ENCODE measurements at places on chromosomes 13 and 19.

DNA sequence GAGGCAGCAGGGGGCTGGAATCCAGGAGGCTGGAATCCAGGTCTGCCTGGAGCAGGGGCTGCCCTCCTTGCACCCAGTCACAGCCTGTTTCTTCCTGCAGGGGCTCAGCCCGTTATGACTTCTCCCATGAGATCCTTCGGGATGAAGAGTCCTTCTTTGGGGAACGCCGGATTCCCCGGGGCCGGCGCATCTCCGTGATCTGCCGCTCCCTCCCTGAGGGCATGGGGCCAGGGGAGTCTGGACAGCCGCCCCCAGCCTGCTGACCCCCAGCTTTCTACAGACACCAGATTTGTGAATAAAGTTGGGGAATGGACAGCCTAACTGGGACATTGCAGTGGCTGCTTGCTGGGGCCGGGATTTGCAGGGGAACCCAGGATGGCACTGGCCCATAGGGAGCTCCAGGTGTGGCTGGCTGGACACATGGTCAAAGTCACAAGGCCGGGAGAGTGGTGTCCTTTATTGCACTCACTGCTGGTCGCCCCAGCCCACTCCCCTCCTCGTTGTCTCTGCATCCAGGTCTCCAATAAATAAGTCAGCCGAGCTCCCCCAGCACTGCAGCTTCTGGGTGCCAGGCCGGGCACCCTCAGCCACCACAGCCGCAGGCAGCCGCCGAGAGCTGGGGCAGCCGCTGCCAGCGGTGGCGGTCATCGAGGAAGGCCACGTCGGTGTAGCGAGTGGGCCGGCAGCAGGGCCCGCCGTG lies 872 bp downstream of the PSPN start:
- no peak for DNase-seq

DNA sequence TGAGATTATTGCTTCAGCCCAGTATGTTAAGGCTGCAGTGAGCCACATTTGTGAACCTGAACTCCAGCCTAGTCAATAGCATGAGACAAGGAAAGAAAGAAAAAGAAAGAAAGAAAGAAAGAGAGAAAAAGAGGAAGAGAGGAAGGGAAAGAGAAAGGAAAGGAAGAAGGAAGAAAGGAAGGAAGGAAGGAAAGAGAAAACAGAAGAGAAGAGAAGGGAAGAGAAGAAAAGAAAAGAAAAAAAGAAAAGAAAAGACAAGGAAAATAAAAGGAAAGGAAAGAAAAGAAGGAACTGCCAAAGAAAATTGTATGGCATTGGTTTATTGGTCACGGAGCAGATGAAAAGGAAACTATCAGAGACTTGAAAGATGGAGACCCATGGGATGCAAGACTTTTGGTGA lies 1158.8 kb downstream of the OLFM4 start:
- no peak for DNase-seq

DNA sequence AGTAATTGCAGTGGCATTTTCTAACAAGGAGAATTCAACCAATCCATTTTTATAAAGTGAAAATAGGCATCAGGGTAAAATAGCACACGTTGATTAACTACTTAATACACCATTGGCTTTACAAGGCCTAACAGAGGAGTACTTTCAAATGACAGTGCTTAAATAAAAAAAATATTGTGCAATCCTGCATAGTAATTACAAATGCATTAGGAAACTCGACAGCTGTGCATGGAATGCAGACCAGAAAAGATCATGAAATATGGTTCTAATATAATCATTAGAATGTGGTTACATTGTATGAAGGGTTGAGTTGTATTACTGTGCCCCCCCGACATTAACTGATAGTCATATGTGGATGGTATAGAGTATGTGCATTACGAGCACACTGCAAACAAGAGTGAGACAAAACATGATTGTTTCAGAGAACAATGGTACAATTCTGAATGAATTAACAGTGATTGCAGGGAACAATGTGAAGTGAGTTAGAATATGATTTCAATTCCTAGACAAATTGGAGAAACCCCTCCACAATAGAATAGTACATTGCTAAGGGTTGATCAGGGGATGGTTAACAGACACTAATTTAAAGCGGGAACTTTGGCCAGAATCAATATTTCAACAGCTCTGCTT lies 270.6 kb downstream of the GPC5 start:
- DNase-seq, result no peak

GRCh38 chr13:99124794-99125316 lies 75.8 kb upstream of the UBAC2 start:
- peak; percentile 69 for DNase-seq

- DNase-seq, result peak; percentile 62
Observed at GRCh38 chr19:18915639-18916038, 3.5 kb downstream of the COPE start.

GRCh38 chr13:78897200-78897599 lies 238.2 kb upstream of the OBI1 start:
- DNase-seq, result no peak

GRCh38 chr19:43439709-43440063 lies 25.0 kb downstream of the TEX101 start:
- DNase-seq, result no peak

- DNase-seq, result peak; percentile 75
Observed at GRCh38 chr19:4456843-4457653, 546 bp downstream of the UBXN6 start.

DNA sequence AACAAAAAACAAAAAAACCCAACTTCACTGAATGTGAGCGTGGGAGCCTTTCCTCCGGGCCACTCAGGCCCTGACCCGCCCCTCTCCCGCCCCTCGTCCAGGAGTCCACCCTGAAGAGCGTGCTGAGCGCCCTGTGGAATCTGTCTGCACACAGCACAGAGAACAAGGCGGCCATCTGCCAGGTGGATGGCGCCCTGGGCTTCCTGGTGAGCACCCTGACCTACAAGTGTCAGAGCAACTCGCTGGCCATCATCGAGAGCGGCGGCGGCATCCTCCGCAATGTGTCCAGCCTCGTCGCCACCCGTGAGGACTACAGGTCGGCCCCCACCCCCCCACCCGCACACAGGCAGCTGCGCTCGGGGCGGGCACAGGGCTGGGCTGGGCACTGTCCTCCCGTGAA lies 11.9 kb downstream of the APC2 start:
- DNase-seq, result no peak

DNA sequence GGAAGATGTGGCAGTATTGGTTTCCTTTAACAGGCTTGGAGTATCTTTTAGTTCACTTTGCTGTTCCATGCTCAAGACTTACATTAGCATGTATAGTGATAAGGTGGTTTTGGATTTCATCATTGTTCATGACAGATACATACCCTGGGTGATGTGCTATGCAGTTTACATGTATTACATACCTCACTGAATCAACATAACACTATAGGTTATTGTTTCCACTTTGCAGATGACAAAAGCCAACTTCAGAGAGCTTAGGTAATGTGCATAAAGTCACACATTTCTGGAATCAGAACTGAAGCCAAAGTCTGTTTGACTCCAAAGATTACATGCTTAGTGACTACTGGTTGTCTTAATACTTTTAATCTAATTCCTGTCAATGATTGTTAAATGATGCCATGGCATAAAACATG lies 7.1 kb downstream of the COMMD6 start:
- DNase-seq, result no peak

GRCh38 chr13:39965309-39965708 lies 309.8 kb downstream of the COG6 start:
- DNase-seq, result no peak

- DNase-seq, result no peak
Observed at GRCh38 chr13:30659980-30660379, 42.3 kb downstream of the USPL1 start.

GRCh38 chr13:112477070-112477619 lies 101.0 kb downstream of the SPACA7 start:
- no peak for DNase-seq

GRCh38 chr13:42981317-42981716 lies 10.7 kb downstream of the EPSTI1 start:
- peak; percentile 43 for DNase-seq

DNA sequence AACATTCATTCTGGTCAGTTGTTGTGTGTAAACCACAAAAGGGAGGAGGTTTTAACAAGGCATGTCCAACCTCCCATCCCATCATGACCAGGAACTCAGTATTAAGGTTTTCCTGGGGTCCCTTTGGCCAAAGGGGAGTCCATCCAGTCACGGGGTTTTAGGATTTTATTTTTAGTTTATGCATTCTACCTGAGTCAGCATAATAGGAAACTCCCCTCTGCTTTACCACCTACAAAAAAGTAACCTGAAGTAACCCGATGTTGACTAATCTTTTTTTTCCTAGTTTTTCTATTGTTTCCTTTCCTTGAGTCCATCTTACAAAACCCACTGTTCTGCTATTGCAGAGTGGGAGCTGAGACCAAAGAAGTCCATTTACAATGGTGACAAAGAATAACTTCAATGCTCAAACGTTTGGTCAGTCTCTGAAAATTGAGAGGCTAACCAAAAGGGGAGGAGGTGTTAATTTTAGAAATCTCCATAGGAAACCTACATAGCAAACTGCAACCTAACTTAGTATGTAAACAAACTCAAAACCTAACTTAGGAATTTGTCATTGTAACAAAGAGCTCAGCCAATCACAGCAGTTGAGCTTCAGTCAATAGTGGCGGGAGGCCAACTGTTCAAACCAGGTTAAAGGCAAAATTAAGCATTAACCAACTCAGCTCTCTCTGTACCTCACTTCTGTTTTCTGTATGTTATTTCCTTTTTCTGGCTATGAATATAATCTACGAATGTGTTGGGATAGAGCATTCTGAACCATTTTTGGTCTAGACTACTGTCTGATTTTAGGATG lies 1954.1 kb downstream of the PCDH9 start:
- DNase-seq, result no peak

GRCh38 chr19:42051166-42052115 lies 18.6 kb downstream of the GRIK5 start:
- peak; percentile 62 for DNase-seq

DNA sequence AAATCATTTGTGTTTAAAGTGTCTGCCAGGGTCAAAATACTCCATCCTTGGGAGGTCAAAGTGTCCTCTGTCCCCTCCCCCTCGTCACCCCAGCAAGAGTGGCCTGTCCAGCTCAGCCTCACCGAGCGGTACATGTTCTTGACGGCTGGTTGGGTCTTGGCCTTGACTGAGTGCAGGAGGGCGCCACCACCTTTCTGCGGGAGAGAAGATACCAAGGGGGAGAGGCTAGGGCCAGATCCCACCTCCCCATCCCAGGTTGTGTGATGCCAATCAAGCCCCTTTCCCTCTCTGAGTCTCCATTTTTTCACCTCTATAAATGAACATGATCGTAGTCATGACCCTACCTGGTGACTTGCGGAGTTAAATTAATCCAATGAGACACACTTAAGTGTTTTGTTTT lies 6.1 kb downstream of the CRB3 start:
- no peak for DNase-seq

DNA sequence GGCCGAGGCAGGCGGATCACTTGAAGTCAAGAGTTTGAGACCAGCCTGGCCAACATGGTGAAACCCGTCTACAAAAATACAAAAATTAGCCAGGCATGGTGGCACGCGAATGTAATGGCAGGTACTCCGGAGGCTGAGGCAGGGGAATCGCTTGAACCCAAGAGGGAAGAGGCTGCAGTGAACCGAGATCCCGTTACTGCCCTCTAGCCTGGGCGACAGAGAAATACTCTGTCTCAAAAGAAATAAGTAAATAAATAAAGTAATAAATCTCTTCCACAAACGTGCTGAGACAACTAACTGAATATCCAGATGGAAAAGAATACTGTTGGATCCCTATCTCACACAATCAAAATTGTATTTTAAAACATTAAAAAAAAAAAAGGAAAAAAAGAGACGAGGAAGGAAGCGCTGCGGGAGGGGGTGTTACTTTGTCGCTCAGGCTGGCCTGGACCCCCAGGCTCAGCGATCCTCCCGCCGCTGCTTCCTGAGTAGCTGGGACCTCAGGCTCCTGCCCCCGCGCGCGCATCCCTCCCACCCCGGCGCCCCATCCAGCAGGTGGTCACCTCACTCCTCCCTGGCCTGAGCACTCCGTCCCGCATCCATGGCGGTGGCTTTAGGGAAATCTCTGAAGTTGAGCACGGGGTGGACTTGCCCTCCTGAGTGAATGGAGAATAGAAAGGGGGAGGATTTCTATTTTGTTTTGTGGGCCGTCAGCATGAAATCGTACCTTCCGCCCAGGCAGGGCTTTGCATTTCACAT lies 628 bp upstream of the ZNF813 start:
- DNase-seq, result peak; percentile 18

DNA sequence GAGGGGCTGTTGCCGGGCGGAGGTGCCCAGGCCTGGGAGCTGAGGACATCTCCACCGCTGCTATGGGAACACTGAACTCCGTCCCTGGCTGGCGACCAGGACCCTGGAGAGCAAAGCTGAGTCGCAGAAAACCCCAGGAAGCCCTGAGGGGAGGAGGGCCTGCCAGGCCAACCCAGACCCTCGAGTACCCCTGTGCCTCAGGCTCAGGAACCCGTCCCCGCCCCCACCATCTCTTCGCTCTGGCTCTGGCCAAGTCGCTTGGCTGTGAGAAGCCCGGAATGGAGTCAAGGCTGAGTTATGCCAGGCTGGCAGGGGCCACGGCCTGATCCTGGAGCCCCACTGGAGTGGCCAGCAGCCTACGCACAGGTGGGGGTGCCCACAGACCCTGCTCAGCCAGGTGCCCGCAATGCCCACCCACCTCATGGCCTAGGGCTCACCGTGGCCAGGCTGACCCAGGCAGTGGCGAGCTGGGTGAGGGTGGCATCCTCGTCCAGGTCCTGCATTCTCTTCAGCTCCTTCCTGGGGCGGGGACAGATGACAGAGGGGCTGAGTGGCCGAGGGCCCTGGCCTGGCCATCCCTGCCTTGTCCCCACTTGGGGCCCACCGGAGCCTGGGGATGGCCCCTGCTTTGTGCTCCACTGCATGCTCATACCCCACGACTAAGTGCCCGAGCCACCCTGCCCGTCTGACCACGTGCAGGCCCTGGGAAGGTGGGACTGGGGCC lies 8.5 kb upstream of the CERS1 start:
- DNase-seq, result no peak

GRCh38 chr19:1837625-1838105 lies 10.6 kb downstream of the REXO1 start:
- peak; percentile 47 for DNase-seq

GRCh38 chr13:33015241-33015668 lies 968 bp upstream of the KL start:
- no peak for DNase-seq

DNA sequence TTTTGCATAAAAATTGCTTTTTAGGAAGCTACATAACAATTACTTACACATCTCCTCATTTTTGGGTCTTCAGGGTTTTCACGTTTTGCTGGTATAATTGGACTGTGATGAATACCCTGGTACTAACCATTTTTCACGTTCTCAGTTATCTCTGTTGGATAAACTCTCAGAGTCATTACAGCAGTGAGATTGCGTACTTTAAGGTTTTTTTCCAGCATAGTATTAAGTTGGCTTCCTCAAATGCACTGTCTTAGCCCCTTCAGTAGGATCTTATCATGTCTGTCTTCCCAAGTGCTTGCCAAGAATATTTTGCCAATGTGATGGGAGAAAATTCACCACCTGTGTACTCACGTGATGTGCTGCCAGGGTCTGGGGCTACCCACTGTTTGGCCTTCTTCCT lies 342.5 kb downstream of the TEX29 start:
- no peak for DNase-seq
